ENCODE measurements at places on chromosomes 2 and 18. TPM values are rescaled to one million over a fixed set of nuclear protein-coding genes. Genes with fewer than 3 reads are reported as not detected.

DNA sequence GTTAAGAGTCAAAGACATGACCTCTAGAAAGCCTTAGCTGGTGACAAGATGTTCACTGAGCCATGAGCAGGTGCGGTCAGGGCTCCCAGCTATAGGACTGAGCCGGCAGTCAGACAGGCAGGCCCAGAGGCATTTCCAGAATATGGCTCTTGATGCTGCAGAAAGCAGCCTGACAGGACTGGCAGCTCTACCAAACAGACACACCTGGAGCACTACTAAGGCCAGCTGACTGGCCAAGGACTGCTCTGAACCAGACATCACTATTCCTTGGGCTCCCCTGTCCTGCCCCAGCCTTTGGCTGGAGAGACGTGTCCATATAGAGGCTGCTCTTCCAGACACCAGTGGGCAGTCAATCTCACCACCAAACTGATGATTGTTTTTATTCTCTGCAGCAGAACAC, 98.8 kb downstream of the RIF1 start:
- no peak for DNase-seq

DNA sequence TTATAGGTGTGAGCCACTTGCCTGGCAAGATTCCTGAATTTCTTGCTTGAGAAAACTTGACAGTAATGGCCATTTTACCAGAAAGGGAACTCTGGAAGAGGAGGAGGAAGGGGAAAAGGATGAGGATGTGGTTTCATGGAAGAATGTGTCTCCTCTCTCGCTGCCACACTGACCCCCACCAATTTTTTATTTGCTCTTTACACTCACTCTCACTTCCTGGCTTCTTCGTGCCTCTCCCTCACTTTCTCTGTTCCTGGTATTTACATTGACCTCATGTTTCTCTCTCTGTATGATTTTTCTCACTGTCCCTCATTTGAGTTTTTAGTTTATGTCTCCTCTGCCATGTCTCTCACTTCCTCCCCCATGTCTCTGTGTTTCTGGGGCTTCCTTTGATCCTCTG, 134.5 kb upstream of the CAB39 start:
- DNase-seq, result no peak

- DNase-seq, result no peak
These were observed 54.2 kb upstream of the CDCA7 start for GRCh38 chr2:173300458-173300857.

Gene NYAP2
- polyA plus RNA-seq, result not detected

Gene CNRIP1
- polyA plus RNA-seq, result 20.3 TPM

Gene GKN2
- not detected for polyA plus RNA-seq

All from left renal cortex interstitium (tissue), 4 donors.